Stimulated activated naive CD8-positive, alpha-beta T cell treated with anti-CD3 and anti-CD28 coated beads, Interleukin-15, amount 100 ng/mL, for 72 hours (primary cell): ENCODE measurements at places on chromosomes 5 and 9.

DNA sequence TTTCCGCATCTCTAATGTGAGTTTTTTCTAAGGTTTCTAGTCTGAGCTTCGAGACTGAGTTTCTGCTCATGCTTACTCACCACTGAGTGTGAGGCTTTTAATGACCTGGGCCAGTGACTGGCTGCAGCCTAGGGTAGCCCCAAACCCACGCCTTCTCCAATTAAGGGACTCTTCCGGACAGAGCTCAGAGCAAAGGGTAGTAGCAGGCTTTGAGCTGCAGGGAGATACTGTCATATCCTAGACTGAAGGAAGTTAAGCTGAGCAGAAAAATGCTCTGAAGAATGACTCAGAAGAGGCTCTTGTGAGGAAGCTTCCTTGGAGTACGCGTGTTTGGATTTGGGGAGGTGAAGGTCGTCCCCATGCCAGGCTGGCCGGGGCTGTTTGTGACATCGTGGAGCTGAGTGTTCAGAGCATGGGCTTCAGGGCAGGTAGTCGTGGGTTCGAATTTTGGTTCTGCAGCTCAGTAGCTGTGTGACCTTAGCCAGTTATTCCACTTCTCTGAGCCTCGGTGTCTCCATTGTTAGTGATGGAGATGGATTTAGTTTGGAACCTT, 3.5 kb downstream of the USP20 start:
- DNase-seq: peak; percentile 65

DNA sequence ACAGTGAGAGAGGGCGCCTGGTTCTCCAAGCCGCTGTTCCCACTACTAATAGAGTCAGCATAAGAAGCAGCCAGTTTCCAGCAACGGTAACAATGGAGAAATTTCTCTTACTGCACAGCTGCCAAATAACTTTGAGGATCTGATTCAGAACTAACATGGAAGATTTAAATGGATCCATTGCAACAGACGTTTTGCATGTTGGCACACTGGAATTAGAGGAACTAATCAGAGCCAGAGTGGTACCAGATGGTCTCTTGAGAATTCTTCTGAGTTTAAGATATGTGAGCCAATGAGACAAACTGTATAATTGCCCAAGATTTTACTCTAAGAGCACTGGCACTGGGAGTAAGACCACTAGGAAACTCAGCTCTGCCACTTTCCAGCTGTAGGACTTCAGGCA, 186.5 kb downstream of the EFNA5 start:
- DNase-seq: no peak

DNA sequence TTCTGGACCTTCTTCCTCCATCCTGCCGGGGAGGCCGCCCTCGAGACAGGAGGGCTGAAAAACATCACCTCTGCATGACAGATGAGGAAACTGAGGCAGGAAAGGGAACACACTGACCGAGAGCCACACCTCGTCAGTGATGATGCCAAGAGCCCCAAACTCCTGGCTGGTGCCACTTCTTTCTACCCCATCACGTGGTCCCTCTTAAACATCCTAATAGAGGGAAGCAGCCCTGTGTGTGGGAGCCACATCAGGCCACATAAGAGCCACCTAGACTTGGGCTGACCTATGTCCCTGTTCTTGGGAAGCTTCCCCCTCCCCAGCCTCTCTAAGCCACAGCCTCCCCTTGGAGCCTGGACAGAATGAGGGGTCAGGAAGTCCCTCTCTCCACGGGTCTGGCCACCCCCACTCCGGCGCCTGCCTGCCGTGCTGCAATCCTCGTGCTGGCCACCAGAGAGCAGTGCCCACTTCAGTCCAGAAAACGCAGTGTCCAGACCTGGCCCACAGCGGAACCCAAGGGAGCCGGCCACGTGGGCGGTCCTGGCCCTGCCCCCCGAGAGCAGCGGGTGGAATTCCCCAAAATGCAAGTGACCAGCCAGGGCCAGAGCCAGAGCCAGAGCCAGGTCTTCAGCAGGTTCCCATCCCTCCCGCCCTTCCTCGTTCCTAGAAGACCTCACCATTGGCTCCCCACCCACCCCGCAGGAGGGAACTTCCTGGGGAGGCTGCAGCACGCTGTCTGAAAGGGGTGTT, 54.7 kb upstream of the SARDH start:
- peak; percentile 58 for DNase-seq

DNA sequence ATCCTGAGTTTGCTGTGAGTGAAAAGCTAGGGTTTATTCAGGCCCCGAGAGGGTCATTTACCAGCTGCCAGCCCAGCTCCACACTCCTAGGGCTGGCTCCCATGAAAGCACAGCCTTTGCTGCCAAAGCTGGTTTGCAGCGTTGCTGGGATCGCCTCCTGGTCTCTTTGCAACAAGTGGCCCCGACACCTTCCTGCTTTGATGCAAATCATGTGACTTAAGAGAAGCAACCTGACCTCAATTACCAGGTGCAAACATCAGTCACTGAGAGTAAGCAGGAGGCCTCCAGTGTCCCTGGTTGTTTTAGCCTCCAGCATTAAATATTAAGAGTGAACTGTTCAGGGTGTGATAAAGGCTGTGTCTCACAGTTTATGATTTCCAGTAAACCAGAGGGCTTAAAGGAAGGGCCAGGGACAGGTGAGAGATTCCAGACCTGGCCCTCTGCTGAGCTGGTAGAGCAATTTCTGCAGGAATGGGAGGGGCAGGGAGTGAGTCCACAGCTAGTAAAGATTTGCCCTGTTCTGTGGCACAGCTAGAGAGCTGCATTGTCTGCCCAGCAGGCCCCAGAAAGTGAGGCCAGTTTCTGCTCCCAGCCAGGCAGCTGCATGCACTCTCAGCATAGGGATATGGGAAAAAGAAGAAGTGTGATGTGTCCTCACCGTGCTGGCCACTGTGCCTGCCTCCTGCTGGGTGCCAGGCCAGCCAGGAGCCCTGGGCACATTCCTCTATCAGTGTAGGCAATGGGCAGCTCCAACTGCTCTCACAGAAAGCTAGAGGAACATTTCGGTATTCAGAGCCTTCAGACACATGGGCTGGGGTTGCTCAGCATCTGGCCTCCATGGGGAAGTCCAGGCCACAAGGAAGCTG, 58.0 kb downstream of the SLC22A5 start:
- DNase-seq: peak; percentile 72

- DNase-seq: no peak
Measured at GRCh38 chr5:148799737-148800527, 26.5 kb upstream of the ADRB2 start.

GRCh38 chr5:126438868-126439267, 15.7 kb downstream of the GRAMD2B start:
- no peak for DNase-seq

GRCh38 chr5:165874851-165875250, 2369.4 kb downstream of the MAT2B start:
- DNase-seq: no peak

DNA sequence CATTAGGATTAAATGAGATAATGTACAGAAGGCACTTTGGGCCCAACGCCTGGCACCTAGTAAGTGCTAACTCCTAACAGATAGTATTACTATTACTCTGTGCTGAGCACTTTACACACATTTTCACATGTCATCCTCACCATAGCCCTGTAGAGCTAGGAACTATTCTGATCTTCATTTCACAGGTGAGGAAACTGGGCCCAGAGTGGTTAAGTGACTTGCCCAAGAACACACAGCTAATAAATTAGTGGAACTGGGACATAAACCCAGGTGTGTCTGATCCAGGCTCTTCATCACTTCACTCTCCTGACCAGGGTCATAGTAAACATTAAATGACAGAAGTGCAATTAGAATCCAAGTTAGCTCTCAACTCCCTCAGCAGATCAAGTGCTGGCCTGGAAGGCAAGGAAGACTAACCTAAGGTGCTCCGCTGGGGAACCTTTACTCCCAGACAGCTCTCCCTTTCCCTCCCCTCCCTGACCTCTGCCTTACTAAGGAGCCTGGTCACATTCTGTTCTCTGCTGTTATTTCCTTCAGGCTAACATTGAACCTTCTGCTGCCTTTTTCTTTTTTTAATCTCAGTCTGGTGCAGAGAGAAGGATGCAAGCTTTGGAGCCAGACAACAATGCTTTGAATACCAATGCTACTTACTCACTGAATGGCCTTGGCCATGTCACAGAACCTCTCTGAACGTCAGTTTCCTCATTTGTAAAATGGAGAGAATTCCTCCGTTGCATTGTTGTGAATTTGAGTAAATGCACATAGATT, 4.1 kb upstream of the ADRA1B start:
- DNase-seq: no peak

DNA sequence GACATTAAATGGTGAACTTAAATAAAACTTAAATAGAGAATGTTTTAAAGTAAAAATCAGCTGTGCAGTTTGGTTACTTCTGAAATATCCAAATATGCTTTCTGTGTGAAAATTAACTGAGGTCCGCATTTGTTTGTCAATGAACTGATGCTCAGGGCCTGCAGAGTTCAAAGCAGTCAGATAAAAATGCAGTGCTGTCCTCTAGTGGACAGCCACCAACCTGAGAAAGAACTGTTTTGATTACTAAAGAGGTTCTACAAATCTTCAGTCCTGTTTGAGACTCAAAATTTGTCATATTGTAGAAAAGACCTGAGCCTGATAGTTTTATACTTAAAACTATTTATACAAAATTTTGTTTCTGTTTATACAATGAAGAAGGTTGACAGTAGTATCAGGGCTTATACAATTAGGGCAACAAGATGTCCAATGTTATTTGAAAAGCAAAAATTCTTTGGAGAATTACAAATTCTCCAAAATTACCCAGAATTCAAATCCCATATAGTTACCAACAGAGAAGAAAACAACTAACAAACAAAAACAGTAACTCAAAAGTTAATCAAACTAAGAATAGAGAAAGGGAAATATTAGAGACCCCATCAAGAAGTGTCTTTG, 232.3 kb upstream of the TBCA start:
- DNase-seq: no peak

- no peak for DNase-seq
Measured at GRCh38 chr9:77981332-77981731, 50.3 kb downstream of the GNAQ start.

DNA sequence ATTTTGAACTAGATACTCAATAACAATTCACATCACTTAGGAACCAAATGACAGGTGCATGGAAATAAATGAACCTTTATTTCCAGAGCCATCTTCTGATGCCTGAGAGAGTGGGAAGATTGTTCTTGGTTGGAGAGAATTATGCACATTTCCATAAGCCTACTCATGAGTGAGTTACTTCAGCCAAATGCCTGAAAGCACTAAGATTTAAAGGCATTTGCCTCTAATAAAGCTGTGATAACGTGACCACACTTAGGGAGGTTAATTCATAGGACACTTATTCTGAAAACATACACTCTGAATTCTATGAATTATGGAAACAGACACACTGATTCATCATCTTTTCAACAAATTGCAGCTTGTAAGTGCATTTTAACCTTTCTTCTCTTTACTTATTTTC, 40.0 kb downstream of the KCTD16 start:
- DNase-seq: no peak
